ENCODE measurements at places on chromosomes 2 and 18.

DNA sequence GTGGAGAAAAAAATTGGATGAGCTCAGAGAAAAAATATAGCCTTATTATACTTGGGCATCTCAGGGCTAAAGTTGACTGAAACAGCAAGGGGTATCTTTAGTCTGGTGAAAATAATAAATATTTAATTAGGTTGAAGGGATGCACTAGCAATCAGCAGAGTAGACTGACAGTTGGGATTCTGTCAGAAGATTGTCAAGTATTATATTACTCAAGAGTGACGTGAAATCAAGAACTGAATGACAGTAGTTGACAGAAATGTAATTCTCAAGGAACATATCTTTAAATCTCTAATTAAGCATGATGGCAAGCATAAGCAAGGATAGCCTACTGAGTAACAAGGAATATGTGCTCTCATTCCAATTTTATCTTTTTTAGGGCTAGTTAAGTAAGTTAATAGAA lies 1301.1 kb downstream of the DSC3 start:
- no peak for DNase-seq

GRCh38 chr2:227509824-227510619 lies 38.1 kb downstream of the AGFG1 start:
- no peak for DNase-seq

DNA sequence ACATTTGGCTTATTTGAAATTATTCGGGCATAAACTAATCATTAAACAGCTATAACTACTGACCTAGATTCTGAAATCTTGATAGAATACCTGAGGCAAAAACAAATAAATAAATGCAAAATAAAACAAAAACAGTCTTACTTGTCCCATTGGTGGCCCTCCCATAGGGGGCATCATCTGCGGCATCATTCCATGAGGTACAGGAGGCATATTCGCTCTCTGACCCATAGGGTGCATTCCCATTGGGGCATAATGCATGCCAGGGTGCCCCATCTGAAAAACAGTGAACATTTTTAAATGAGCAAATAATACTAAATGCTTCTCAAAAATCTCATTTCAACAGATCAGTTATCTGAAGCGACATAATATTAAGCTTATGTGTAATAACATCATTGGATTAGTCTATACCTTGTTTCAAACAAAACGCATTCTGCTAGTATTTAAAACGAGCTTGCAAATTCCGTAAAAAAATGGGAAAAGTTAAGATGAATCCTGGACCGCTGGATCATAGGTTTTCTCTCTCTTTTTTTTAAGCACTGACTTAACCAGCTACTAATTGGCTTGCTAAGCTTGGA lies 1.3 kb downstream of the PRPF40A start:
- DNase-seq = peak; percentile 61

DNA sequence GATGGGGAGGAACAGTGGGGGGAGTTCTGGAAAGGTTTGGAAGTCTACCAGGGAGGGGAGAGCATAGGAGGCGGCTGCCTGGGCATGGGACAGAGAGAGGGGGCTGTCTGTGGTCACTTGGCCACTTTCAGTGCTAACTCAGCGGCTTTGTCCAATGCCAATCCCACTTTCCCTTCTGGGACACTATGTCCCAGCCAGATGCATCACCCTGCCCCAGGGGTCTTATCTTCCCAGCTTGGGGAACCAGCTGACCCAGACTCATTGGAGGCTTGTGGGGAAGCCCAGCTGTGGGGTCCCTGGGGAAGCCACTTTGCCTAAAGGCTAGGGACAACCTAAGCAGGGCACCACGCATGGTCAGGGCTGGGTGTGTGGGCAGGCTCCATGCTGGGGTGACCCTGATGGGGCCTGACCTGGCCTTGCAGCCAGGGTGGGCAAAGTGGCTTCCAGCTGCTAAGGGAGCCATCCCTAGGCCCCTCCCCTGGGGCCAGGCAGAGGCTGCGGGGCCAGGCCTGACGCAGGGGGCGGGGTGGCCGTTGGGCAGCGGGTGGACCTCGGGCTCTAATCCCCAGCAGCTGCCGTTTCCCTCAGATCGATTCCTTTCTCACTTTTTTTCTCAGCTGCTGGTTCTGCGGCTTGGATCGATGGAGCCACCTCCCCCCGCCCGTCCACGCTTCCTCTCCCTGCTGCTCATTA lies 1.6 kb upstream of the ASIC4 start:
- DNase-seq = no peak

- no peak for DNase-seq
Measured at GRCh38 chr2:121236101-121236640, 48.8 kb downstream of the TFCP2L1 start.

DNA sequence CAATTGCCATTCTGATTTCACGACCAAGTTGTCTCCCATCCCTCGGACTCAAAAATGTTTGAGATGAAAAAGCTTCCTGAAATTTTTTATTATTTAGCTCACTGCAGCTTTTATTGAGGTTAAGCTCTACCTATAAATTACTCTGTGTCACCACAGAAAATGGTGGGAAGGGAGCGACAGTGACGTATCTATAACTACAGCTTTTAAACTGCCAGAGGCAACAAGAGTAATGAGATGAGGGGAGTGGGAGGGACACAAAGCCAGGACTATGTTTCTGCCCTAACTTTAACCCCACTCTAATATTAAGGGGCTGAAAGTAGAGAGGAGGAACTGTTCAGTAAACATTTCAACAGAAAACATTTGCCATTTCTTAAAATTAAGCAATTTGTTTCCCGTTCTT lies 37.4 kb downstream of the SMAD2 start:
- no peak for DNase-seq

GRCh38 chr2:85213901-85214512 lies 80.8 kb downstream of the TCF7L1 start:
- DNase-seq = no peak

DNA sequence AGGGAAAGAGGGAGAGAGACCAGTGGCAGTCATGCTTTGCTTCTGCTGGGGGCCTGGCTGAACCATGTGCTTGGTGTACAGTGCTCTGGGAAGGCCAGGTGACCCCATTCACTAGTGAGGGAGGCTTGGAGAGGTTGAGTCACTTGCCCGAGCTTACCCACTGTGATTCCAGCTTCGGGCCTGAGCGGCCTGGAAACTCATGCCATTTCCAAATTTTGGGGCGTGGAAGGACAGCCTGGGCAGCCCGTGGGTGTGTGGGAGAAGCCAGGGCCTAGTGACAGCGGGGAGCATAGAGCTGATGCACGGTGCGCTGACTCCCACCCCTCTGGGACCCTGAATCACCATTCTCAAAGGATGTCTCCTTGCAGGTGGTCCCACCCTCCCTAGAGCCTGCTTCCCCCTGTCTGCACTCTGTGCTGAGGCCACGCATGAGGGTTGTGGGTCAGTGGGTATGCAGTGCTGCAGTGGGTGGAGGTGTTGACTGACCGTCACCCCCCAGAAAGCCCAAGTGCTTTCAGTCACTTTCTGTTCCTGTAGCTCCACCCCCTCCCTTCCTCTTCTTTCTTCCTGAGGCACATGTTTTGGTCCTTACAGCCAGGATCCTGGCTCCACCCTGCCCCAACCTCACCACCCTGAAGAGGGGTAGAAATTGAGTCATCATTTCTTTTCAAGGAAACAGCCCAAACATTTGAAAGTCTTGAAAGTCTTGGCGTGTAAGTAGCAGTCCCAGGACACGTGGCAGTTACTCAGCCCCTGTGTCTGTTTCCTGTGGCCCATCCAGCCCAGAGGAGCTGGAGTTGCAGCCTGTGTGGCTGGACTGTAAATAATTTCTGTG lies 69.3 kb upstream of the MCFD2 start:
- no peak for DNase-seq

GRCh38 chr2:153519257-153519875 lies 40.8 kb upstream of the RPRM start:
- DNase-seq = peak; percentile 66

DNA sequence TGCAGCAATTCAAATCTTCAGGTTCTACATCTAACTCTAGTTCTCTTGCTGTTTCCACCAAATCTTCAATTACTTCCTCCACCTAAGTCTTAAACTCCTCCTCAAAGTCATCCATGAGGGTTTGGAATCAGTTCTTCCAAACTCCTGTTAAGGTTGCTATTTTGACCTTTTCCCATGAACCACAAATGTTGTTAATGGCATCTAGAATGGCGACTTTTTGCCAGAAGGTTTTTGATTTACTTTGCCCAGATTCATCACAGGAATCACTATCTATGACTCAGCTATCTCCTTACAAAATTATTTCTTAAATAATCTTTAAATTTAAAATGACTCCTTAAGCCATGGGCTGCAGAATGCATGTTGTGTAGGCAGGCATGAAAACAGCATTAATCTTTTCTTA lies 368.9 kb upstream of the TNP1 start:
- DNase-seq = no peak

DNA sequence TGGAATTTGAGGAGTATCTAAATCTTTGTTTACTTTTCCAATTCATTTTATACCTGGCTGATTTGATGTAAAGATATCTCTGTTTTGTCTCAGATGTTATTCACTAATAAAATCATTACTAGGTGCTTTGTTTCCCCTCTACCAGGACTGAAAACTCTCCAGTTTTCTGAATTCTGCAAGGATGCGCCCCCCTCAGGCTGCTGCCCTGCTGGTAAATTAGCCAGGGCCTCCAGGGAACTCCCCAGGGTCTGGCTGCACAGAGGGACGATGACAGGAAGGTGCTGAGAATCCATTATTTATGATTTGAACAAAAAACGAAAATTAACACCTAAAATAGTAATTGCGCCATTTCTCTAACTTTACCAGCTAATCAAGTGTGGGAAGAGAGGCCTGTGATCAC lies 541.2 kb upstream of the POU3F3 start:
- no peak for DNase-seq

- DNase-seq = no peak
Measured at GRCh38 chr2:145076085-145076484, 556.2 kb upstream of the ZEB2 start.

GRCh38 chr18:12776821-12777471 lies 74.1 kb downstream of the PSMG2 start:
- DNase-seq = no peak

DNA sequence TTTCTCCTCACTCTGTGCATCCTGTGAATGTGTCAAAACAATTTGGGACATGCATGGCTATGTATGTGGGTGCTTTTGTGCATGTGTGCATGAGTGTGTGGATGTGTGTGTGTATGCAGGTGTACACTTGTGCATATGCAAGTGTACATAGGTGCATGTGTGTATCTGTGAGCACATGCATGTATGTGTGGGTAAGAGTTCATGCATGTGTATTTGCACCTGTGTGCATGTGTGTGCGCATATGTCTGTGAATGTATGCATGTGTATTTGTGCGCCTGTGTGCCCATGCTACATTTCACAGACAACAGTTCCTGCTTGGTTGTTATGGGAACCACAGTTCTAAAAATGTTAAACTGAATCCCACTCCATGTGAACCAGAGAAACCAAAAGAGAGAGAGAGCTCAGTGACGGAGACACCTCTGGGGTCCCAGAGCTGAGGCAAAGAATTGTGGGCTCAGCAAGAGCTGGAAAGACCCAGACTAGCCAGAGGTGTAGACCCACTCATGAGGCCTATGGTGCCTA lies 1.9 kb upstream of the FBXO41 start:
- DNase-seq = no peak

DNA sequence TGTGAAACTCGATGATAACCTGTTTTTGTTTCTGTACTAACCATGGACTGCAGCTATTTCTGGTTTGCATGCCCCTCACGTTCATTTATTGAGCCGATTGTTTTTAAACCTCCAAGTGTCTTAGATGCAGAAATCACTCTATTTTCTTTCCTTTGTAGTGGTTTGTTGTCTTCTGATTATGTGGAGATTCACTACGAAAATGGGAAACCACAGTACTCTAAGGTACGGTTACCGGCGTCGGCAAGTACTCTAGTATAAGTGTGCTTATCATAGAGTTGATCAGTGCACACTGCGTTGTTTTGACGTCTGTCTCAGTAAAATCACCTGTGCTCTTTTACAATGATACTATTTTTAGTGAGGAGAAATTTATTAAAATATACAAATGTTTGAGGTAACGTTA lies 87.4 kb downstream of the ADAM23 start:
- no peak for DNase-seq

DNA sequence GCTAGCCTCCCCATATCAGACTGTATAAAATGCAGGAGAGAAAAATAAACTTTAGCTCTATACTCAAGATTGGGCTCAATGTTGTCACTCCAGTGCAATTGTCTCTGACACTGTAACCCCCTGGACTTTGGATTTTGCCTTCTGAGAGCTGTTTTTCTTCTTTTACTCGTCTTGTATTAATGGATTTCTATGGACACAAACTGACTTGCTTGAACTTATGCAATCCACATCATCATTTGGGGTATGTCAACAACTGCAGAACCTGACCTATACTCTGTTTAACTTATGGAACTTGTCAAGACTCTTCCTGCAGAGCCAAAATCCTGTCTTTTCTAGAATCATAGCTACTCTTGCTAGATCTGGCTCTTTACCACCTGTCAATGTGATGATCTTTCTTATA lies 257.8 kb upstream of the DCC start:
- no peak for DNase-seq

GRCh38 chr18:75249672-75250470 lies 39.3 kb downstream of the TSHZ1 start:
- DNase-seq = no peak

DNA sequence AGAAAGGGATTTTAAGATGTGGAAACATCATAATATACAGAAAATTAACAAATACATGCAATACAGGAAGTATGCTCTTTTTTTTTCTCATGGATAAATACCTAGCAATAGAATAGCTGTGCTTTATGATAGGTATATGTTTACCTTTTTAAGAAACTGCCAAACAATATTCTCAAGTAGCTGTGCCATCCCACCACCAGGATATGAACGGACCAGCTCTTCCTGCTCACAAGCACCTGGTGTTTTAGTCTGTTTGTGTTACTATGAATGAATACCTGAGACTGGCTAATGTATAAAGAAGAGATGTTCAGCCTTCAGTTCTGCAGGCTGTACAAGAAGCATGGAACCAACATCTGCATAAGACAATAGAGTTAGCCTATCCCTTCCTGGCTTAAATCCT lies 19.9 kb upstream of the UGT1A8 start:
- DNase-seq = no peak

GRCh38 chr18:2881088-2881839 lies 34.5 kb downstream of the EMILIN2 start:
- DNase-seq = no peak

GRCh38 chr2:229695961-229696360 lies 18.4 kb downstream of the DNER start:
- DNase-seq = no peak

All from NCI-H1694 treated with DMSO at 0.1 percent for 48 hours (cell line).